Stimulated activated CD8-positive, alpha-beta memory T cell treated with anti-CD3 and anti-CD28 coated beads, Interleukin-12 subunit alpha, Interleukin-12 subunit beta, amount 100 ng/mL, for 4 hours (primary cell): ENCODE measurements at places on chromosomes 6 and 20.
A peak's percentile ranks its signal among the peaks of the same experiment; 100 is the strongest.

- DNase-seq = no peak
Observed at GRCh38 chr20:59725476-59726280, 121.3 kb downstream of the PHACTR3 start.

GRCh38 chr20:61280217-61280980, 28.3 kb downstream of the CDH4 start:
- no peak for DNase-seq

DNA sequence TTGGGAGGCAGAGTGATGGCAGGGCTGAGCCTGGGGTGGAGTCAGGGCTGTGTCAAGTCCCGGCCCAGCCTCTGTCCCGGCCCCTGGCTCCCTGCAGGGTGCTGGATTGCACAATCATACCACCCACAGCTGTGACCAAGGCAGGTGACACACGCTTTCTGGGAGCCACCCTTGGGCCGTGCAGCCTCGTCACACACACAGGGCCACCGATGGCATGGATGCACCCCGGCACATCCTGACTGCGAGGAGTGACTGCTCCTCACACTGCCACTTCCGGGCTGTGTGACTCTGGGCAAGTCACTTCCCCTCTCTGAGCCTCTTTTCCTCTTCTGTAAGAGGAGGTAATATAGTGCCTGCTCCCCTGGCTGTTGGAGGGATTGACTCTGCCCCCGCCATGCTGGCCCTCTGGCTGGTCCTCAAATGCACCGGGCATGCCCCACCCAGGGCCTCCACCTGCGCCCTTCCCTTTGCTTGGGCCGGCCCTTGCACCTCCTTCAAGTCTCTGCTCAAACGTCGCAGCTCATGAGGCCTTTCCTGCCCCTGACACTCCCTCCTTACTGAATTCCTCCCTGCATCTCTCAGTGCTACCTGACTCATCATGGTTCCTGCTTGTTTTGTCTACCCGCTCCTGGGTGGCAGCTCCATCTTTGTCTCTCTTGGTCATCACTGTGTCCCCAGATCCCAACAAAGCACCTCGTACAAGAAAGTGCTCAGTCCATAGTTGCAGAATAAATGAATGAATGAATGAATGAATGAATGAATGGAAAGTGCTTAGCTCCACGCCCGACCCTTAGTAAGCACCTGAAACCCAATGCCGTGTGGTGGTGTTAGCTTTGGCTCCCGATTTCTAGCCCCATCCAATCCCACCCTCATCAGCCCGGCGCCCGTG, 93.5 kb downstream of the CEBPB start:
- DNase-seq = no peak

DNA sequence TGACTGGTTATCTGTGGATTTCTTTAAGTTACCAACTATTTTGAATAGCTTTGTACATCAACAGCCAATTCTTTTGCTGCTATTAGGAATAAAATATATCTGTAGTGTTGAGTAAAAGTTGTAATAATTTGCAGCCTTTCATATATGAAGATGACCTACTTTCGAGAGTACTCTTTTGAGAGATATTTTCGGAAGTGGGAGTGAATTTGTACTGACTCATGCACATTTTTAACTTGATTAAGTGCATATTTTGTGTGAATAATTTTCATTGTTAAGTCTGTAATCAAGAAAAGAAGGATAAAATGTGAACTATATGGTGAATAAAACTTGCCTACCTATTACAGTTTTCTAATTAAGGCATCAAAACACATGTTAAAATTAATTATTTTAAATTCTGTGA, 51.9 kb downstream of the L3MBTL3 start:
- no peak for DNase-seq

DNA sequence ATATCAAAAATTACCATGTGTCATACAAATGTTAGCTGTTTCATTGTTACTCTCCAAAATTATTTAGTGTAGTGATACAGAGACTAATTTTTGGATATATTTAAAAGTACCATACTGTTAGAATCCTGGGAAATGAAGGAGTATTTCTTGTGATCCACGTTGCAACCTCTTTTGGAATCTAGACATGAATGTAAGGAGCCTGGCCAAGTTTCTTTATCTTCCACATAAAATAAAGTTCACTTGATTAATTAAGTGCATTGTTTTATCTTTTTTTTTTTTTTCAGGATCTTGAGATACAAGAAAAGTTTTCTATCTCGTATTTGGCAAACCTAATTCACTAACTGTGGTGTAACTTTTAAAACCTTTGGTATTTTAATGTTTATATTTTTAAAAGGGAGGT, 270.7 kb downstream of the SOX4 start:
- no peak for DNase-seq

DNA sequence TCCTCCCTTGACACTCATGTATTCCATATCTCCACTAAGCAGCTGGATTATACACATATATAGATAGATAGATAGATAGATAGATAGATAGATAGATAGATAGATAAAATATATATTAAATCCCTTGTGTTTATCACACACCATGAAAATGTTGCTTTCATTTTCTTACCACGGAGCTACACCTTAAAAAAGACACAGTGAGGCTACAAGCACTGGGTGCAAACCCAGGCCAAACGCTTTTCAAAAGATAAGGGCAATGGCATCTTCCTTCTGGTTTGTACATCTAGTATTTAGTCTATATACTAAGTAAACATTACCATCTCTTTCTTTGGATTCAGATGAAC, 377.1 kb downstream of the ESR1 start:
- no peak for DNase-seq

DNA sequence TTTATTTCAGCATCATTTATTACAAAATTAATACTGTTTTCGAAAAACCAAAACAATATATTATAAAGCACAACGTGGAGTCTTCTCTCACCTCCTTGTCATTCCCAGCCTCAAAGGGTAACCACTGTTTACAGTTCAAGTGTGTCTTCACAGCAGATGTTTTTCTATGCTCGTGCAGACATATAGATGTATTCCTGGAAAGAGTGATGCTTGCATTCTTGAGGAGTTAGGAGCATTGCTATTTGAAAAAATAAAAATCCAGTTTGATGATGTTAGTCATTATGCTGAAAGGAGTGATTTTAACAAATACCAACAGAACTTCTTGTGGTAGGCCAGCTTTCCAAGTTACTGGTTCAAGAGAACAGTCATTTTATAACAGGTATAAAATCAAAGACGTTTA, 234.9 kb downstream of the BCKDHB start:
- DNase-seq = no peak

DNA sequence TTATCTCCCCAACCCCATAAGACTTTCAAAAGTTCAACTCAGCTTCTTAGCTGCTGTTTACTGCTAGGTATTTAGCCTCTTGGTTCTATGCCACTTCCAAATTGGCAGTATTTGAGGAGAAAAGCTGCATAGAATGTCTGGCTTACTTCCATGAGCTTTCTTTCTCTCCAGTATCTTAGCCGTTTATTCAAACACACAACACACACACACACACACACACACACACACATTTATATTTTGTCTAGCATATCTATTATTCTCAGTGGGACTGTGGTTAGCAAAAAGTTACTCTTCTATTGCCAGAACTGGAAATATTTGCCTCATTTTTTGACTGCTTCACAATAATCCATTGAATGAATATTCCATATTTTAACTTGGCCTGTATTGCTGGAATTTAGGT, 634.2 kb upstream of the IMPG1 start:
- no peak for DNase-seq

DNA sequence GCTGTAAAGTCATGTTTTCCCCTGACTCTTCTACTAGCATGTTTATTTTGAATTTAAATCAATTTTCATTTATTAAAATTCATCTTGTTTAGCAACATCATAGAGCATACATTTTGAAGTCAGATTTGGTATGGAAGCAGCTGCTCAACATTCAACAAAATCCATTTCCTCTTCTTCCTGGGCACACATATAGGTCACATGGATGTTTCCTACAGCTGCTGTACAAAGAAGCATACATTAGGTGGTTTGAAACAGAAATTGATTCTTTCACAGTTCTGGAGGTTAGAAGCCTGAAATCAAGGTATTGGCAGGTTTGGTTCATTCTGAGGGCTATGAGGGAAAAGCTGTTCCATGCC, 495.2 kb downstream of the RFPL4B start:
- no peak for DNase-seq

- DNase-seq = no peak
Observed at GRCh38 chr6:30844118-30844535, 40.2 kb upstream of the DDR1 start.

DNA sequence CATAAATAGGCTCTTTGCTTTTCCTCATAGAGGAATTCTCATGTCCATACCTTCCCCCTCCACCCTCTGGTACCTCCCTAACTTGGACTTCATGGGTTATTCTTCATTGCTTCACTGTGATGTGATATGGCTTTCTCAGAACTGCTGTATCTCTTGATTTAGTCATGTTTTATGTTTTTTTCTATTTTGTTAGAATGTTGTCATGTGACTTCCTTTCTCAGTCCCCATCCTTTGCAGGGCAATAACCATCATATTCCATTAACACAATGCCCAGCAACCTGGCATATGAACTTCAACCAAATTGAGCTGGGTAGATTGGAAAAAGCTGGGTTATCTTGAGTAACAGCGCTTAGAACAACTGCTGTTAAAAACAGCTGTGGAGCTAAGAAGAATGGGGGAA, 190.9 kb upstream of the PRSS16 start:
- no peak for DNase-seq

- DNase-seq = no peak
Observed at GRCh38 chr20:45279992-45280391, 25.6 kb upstream of the SLPI start.

- no peak for DNase-seq
Observed at GRCh38 chr6:132703936-132704335, 9.9 kb downstream of the VNN1 start.

GRCh38 chr20:20331817-20332216, 36.1 kb upstream of the INSM1 start:
- DNase-seq = no peak

GRCh38 chr20:60490217-60491050, 532.2 kb downstream of the CDH26 start:
- no peak for DNase-seq

DNA sequence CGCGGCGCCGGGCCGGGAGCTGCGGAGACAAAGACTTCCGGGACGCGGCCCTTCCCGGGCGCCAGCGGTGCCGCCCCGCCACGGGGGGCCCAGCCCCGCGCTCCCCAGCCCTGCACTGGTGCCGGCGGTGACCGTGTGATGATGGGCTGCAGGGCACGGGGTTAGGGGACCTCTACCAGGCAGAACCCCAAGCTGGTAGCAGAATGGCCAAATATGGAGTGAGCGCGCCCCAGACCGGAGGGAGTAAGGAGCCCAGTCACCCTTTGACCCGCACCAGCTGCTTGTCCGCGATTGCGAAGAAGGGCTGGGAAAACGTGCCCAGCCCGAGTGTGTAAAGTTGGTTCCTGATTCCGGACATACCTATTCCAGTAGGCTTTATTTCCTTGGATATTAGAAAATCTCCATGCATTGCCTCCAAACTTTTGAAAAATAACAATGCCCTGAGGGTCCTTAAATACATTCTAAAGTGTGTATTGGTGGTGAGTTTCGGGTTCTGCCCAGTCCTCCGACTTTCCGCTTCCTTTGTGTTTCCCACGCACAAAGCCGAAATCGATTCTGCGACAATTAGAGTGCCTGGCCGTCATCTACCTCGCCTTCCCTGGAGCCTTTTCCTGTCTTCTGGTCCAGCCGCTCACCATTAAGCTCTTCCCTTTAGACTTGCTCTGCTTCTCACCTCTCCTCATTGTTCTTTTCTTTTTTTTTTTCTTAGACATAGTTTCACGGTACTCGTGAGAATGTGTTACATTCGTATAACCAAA, 1.1 kb downstream of the ABRACL start:
- DNase-seq = no peak

DNA sequence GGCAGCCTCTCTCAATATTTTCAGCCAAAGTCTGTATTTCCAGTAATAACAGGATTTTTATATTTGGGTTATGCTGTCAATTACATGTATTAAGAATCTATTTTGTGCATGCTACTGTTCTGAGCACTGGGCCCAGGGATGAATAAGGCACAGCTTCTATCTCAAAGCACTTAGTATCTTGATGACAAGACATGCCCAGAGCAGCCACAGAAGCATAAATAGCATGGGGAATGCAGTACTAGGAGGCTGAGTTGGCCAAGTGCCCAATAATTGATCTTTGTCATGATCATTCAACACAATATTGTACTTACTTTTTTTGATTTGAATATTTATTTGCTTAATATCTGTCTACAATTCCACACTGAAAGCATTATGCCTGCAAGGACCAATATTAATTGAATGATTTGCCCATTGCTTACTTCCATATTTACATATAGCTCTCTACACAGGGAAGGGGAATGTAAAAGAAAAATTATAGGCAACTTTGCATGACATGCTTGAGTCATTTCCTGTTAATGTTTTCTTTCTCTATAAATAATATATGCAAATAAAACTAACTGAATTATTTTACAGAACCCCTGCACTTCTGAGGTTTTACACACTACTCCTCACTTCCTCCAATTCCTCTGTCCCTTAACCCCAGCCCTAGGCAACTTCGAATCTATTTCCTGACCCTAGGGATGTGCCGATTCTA, 298.9 kb upstream of the BMP2 start:
- DNase-seq = no peak

DNA sequence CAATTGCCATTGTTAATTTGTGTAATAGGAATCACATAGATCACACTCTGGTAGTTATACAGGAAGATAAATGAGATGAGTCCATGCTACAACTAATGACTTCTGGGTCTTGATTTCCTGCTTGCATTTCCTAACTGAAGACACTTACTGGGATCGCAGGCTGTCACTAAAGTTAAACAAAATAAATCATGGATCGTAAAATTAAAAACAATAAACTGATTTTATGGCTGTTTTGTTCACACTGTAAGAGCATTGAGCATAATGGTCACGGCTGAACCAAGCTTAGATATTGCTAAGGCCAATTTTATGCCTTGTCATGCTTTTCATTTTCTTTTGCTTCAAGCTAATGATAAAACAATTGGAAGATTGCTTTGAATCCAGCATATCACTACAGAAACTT, 332.5 kb upstream of the CITED2 start:
- DNase-seq = no peak

- no peak for DNase-seq
Observed at GRCh38 chr6:158707120-158707820, 57.4 kb downstream of the SYTL3 start.

DNA sequence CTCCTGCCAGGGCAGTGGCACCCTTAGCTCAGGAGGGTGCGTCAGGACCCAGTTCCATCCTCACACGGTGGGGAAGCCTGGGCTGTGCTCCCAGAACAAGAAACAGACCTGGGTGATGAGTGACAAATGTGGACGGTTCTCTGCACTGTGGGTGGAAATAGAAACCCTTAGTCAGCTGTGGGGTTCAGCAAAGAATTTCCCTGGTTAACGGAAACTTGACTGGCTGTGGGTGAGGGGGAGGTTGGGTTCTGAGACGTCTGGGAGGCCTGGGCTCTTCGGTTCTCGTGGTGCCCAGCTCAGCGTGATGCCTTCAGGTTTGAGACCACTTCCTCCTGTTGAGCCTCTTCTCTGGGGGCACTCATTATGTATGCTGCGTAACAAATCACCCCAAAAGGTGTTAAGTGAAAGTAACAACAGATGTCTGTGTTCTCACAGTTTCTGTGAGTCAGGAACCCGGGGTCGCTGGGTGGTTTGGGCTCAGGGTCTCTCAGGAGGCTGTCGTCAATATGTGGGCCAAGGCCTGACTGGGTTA, 53.1 kb upstream of the FAM83D start:
- DNase-seq = peak; percentile 71
